ENCODE measurements at places on chromosomes 11 and 22. TPM values are rescaled to one million over a fixed set of nuclear protein-coding genes. Genes with fewer than 3 reads are reported as not detected.
A peak's percentile ranks its signal among the peaks of the same experiment; 100 is the strongest.

- no peak for DNase-seq
Measured at GRCh38 chr22:24875862-24876506, 70.0 kb downstream of the SGSM1 start.

GRCh38 chr11:68010090-68011041 is at the start of gene ALDH3B1:
TSS of gene ALDH3B1 (plus strand) at chr11:68010327. CDS start at chr11:68015298, 4,971 bp downstream.
- peak; percentile 96 for DNase-seq

FAM111B gene
- total RNA-seq = 1.0 TPM

GRCh38 chr11:97772705-97773104 is 1248.0 kb upstream of the CNTN5 start:
- no peak for DNase-seq

- DNase-seq = no peak
Measured at GRCh38 chr22:32410459-32410858, 1.6 kb downstream of the RTCB start.

- no peak for DNase-seq
Measured at GRCh38 chr11:122040464-122040863, 75.6 kb downstream of the BLID start.

DNA sequence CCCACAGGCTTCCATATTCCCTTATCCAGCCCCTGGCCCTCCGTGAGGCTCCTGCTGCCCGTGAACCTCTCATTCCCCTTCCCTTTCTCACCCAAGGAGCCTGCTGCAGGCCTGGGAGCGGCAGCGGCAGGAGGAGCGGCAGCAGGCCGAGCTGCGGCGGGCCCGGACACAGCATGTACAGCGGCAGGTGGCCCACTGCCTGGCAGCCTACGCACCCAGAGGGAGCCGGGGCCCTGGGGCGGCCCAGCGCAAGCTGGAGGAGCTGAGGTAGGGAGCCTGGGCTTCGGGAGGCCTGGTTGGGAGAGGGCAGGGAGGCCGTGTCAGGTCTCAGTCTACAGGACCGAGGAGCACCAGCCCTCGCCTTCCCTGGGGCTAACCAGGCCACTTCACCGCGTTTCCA is 8.1 kb upstream of the SART1 start:
- DNase-seq = no peak

AGBL2 gene
- total RNA-seq = 0.35 TPM

Measured in Right ventricle myocardium superior (tissue), 1 donor.